ENCODE measurements at places on chromosomes 1 and 21.

- no peak for DNase-seq
Observed at GRCh38 chr1:78081980-78082860, 36.5 kb downstream of the GIPC2 start.

- DNase-seq = no peak
Observed at GRCh38 chr1:111183308-111184069, 17.0 kb downstream of the DENND2D start.

DNA sequence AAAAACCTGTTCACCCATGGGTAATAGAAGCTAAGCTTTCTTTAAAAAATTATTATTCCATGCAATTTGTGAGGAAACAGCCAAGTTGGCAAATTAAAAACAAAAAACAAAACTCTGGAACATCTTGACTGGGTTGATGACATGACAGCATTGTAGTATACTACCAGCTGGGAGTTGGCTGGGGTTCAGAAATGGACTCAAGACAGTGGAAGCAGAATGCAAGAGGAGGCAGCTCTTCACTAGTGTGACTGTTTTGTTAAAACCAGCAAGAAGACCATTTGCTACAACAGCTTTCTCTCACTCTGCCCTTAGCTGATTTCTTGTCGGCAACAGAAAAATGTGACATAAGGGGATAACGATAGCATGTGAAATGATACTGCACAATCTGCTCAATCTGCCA is 1298.9 kb upstream of the ADGRL4 start:
- no peak for DNase-seq

DNA sequence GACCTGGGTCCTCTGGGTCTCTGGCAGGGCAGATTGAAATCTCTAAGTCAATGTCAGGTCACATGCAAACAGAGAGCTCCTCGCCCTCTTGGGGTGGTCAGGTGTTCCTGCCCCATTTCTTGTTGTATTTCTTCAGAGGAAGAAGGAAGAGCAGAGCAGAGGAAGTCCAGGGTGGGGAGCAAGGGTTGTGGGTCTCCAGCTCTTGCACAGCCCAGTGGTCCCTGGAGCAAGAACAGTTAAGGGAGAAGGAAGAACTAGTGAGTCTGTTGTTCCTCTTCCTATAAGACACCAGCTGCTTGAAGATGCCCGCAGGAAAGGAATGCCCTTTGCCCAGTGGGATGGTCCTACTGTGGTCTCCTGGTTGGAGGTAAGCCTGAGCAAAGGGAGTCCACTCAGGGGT is 26.3 kb downstream of the MYOG start:
- DNase-seq = no peak

DNA sequence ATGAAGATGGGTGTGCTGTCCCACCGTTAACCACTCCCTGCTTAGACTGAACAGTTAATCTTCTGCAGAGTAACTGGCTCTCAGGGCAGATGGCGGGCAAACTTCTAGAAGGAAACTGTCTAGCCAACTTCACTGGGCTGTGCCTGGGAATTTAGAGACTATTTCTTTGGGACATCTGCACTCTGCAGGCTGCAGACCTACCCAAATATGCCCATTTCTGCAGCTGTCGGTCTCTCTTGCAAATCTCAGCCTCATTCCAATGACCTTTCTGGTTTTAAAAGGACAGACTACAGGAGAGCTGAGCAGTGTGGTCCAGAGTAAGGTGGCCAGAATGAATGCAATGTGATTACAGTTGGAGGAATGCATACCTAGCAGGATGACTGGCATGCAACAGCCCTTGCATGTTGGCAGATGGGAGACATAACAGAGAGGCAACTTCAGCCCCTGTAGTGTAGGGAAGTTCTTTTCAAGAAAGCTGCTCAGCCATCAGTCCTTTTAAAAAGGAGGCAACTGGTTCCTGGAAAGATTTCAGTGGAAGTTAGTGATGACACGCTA is 26.3 kb upstream of the IL20 start:
- DNase-seq = no peak
